Activated T-cell treated with anti-CD3 and anti-CD28 coated beads for 24 hours (primary cell): ENCODE measurements at places on chromosomes 5 and 9.

DNA sequence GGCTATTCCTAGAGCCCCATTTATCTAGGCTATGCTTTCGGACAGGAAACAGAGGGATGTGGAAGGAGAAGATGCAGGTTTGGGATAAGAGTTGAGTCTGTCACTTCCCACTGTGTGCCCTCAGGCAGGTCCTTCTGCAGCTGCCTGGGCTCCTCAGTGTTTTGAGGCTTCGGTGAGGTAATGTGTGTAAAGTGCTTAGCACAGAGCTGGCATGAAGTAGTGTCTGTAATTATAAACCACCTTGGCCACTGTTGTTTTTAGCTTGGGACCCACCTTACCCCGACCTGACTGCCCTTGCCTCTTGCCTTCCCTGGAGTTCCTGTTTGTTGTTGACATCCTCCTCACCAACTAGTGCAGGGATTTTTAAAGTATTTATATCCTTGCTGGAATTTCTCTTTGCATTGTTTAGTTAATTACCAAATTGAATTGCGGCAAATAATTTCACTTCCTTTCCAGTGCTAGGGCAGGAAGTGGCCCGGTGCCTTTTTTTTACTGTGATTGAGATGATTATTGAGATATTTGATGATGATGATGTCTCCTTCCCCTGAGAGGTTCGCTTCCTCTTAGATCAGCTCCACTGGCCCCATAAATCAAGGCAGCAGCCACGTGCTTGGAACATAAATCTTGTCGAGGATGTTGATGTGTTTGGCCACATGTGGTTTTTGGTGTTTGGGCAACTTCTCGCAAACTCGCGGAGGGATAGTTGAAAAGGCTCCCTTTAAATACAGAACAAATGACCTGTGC is 38.3 kb upstream of the DAB2IP start:
- DNase-seq = no peak

GRCh38 chr9:105647595-105648349 is 14.5 kb upstream of the TAL2 start:
- DNase-seq = no peak

GRCh38 chr9:21084242-21084850 is 6.6 kb upstream of the IFNB1 start:
- no peak for DNase-seq

DNA sequence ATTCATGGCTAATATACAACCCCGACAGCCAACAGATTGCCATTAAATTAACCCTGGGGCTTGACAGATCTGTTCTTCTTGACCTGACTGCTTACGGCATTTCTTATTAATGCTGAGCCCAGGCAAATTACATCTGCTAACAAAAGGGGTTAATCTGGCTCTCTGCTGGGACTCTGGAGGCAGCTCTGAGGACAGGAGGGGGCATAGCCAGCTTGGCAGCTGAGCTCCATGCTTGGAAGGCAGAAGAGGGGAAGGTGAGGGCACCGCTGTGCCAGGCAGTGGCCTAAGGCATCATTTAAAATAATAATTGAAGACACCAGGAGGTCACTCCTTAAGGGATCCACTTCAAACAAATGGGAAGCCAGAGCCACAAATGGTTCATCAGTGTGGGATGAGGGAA is 126.0 kb upstream of the GPR151 start:
- no peak for DNase-seq

- DNase-seq = no peak
Measured at GRCh38 chr9:27766073-27766835, 193.0 kb upstream of the C9orf72 start.

- DNase-seq = peak; percentile 53
Measured at GRCh38 chr9:131656356-131657036, 83.4 kb downstream of the RAPGEF1 start.

- no peak for DNase-seq
Measured at GRCh38 chr9:92208693-92209524, 84.6 kb downstream of the IARS1 start.

DNA sequence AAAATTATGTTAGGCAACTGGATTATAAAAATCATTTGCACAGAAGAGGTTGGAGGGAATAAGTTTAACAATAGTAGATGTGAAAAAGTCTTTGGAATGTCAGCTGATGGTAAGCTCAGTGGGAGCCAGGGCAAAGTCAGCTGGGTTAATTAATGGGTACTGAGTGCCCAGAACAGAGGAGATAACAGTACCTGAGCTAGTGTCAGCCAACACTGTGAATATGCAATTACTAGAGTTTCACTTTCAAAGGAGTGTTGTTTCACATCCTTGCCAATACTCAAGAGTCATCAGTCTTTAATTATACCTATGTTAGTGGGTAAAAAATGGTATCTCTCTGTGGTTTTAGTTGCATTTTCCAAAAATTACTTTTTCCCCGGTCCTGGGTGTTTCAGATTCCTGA is 135.1 kb downstream of the KIF4B start:
- DNase-seq = no peak

DNA sequence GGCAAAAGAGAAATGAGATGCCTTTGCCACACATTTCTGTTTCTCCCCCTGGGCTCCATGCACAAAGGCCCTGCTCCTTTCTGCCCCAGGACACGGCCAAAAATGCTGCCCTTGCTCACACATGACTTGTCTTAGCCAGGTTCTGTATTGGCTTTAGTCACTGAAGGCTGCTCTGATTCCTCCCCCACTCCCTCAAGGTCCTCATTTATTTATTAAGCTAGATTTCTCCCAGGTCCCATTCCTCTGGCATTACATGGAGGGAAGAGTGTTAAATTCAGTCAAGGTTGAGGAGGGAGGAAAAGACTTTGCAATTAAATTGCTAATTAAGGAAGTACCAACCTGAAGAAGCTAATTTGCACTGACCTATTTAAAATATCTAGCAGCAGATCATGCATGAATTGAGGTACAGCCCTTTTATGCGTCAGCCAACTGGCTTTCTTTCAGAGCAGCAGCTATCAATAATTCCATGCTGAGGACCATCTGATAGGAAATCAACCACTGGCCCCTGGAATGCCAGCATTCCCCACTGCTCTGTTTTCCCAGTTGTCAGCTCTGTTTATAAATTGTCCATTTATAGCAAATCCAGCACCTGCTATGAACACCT is 81.2 kb upstream of the MAP3K1 start:
- DNase-seq = no peak

DNA sequence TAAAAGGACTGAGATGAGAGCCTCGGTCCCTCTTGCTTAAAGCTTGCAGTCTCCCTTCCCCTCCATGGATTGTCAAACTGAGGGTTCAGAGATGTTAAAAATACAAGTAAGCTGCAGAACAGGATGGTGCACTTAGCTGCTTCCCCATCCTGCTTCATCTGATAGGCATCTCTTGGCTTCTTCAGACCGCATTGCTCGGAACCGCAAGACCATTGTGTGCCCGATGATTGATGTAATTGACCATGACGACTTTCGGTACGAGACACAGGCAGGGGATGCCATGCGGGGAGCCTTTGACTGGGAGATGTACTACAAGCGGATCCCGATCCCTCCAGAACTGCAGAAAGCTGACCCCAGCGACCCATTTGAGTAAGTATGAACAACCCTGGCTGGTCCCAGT is 65.5 kb upstream of the SAP30L start:
- DNase-seq = no peak

- DNase-seq = no peak
Measured at GRCh38 chr5:108801776-108802175, 54.1 kb downstream of the FER start.

- DNase-seq = no peak
Measured at GRCh38 chr5:2810644-2811043, 59.2 kb upstream of the IRX2 start.

GRCh38 chr5:133317558-133317957 is 265.7 kb downstream of the HSPA4 start:
- DNase-seq = no peak

DNA sequence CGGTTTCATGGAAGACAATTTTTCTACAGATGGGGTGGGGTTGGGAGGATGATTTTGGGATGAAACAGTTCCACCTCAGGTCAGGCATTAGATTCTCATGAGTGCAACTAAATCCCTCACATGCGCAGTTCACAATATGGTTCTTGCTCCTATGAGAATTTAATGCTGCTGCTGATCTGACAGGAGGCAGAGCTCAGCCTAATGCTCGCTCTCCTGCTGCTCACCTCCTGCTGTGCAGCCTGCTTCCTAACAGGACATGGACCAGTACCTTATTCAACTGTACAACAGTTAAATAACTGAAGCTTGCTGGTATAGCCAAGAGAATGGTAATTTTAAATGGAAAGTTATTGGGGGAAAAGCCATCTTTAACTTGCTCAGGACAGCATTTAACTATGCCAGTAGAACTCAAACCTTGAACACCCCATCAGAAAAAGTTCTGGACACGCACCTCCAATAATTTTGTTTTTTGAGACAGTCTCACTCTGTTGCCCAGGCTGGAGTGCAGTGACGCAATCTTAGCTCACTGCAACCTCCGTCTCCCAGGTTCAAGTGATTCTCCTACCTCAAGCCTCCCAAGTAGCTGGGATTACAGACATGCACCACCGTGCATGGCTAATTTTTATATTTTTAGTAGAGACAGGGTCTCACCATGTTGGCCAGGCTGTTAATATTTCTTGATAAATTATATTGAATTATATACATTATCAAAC is 27.7 kb downstream of the HMGCR start:
- no peak for DNase-seq

DNA sequence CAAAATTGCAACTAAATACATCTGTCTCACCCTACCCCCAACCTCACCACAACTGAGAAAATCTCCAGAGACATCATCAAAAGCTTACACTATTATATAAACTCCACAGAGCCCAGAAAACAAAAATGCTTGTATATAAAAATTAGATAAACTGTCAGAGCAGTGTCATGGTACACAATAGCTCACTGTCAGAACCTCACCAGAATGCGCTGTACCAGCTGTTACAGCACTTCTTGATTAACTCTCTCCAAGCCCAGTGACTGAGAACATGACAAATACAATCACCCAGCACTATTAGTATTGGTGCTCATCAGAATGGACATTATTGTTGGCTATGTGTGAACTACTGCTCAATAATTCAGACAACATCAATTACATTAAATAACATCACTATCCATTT is 65.7 kb downstream of the ZDHHC21 start:
- DNase-seq = no peak

- no peak for DNase-seq
Measured at GRCh38 chr9:73741316-73741715, 589.7 kb downstream of the ANXA1 start.

DNA sequence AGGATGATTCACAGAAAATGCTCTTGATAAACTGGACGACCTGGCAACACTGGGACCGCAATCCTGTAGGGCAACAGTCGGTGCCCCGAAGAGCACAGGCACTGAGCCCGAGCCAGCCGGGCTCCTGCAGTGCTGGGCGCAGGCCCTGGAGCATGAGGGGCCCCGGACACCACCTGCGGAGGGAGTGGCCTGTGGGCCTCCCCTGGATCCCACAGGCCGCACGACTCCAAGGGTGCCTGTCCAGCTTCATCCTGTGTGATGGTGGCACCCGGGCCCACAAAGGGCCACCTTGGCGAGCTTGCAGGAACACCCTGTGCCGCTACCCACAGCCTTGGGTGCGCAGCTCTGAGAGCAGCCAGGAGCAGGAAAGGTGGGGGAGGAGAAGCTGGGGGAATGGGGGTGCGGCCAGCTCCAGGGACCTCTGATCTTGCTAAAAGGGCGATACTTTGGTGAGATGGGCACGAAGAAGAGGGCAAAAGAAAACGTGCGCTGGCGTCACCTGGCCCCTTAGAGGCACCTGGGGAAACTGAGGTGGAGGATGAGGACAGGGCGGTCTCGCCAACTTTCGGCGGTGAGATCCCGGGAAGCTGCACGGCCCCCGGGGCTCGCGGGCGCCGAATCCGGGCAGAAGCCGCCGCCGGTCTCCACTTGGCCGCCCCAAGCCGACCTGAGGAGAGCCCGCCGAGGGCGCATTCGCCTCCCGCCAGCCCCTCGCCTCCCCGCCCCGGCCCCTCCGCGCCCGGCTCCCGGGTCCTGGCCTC is 722 bp downstream of the TBC1D9B start:
- no peak for DNase-seq

- no peak for DNase-seq
Measured at GRCh38 chr5:129945774-129946270, 41.6 kb downstream of the CHSY3 start.

GRCh38 chr9:79254900-79255650 is 316.7 kb upstream of the TLE4 start:
- no peak for DNase-seq

DNA sequence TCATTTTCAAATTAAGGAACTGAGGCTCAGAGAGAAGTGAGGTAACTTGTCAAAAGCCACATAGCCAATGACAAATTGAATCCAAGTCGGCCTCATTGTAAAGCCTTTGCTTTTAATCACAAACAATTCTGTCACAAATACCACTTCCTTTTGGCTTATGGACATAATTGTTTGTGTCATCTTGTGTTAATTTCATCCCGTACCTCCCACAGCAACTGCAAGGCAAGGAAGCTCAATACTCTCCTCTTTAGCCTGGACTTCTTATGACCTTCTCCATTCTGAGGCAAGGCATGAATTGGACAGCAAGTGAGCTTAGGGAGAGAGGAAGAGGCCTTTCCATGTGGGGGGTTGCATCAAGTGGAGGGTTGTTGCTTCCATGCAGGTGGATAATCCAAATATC is 62.2 kb upstream of the SLC2A8 start:
- no peak for DNase-seq

GRCh38 chr5:30523061-30523460 is 670.4 kb upstream of the CDH6 start:
- no peak for DNase-seq

- no peak for DNase-seq
Measured at GRCh38 chr5:151906246-151906645, 18.4 kb downstream of the GLRA1 start.

DNA sequence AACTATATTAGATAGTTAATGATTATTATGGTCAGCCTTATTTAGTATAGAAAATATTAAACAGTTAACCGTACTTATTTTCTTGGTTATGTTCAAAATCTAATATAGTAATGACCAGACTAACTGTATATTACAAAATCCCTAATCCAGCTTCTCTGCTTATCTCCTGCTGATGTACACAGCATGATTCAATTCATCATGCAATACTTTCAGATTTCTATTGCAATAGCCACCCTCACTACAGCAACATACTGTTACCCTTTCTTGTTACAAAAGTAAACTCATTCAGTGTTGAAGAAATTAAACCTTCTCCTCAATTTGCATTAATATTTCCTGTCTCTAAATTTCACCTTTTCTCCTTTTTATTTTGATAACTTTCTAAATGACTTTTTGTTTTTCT is 1375.0 kb upstream of the NUDT12 start:
- DNase-seq = no peak

DNA sequence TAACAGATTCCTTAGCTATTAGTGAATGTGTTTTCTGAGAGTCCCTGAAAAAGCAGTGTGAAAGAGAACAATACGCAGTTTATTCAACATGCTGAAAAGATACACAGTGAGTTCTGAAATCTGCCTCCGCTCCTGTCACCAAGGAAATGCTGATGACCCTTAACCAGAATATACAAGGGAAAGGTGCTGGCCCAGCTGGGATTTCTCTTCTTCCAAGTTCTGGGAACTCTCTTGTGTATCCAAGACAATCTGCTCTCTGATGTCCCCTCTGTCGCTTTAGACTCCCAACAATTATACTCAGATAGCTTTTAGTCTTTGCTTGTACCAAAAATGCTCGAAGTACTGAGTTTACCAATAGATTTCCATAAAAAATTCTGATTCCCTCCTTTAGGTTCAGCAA is 214.9 kb downstream of the TMEM167A start:
- DNase-seq = no peak
